ENCODE measurements at places on chromosomes 16 and 17.

DNA sequence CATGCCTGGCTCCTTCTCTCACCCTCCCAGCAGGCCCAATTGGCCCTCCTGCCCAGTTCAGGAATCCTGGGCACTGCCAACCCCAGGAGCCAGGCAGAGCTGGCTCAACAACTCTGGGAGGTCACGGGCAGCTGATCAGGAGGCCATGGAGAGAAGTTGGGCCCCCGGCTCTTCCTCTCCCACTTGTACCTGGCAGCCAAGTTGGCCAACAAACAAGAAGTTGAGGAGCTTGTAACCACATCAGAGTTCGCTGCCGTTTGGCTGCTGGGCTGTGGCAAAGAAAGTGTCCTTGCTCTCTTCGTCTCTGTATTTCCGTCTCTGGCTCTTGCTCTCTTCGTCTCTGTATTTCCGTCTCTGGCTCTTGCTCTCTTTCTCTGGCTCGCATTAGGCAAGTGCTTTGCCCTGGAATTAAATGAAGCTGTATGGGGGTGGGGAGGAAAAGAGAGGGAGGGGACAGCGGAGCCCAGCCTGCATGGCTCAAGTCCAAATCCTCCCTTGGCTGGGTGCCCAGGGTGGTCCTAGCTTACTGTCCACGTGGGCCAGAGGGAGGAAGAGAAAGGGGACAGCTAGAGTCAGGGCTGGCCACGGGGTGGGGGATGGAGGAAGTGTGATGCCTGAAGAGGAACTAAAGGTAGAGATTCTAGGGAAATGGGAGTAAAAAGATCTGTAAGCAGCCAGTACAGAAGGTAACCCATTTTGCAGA lies 7.8 kb upstream of the TMEM132E start:
- no peak for DNase-seq

GRCh38 chr16:68298312-68298711 lies 12.4 kb downstream of the SLC7A6OS start:
- DNase-seq: no peak

DNA sequence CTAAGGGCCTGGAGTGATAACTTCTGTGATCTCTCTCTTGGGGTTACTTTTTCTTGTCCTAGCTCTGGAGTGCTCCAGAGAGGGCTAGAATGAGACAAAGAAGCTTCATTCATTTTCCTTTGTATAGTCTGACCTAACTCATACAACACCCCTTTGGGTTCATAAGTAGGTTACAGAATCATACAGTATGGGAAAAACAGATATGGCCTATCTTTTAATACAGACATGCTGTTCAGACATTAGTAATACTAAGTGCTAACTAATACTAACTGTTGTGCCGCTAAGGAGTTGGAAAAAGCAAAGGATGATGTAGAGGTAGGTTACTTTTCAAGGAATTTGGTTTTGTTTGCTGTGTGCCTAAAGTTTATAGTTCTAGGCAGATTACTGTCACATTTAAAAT lies 84.7 kb downstream of the NLK start:
- no peak for DNase-seq

DNA sequence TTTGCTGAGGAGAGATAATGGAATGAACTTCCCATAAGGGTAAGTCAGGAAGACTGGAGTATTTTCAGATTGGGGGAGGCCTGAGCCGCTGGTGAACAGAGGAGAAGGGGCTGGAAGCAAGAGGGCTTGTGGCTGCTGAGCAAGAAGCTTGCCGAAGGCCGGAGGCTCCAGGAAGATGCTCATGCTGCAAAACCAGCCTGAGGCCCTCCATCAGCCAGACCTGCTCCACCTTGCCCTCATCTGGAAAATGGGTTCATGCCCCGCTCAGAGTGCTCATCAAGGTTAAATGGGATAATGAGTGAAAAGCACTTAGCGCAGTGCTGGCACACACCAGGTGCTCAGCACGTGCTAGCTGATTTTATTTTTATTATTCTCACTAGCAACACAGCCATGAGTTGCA lies 5.5 kb upstream of the ASGR1 start:
- DNase-seq: no peak
